ENCODE measurements at places on chromosomes 3 and 15.
A peak's percentile ranks its signal among the peaks of the same experiment; 100 is the strongest.

DNA sequence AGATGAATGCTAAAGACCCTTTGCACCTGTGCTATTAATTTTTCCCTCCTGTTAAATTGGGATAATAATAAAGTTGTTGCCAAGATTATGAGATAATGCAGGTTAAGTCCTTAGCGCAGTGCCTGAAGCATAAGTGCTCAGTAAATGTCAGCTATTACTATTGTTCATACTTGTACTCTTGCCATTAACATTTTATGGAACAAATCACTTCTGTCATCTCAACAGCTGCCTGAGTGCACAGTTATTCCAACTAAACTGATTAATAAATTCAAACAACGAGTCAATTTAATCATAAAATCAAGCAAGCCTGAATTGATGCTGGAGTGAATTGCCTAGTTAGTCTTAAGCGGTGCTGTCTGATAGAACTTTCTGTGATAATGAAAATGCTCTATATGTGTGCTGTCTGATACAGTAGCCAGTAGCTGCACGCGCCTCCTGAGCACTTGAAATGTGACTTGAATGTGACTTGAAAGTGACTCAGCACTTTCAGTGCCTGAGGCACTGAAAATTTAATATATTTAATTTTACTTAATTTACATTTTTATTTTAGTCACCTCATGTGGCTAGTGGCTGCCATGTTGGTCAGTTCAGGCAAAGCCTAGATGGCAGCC lies 198.7 kb upstream of the PFN2 start:
- no peak overlapping the region for H3K27ac ChIP-seq
- no peaks in the 10 kb centered on the region for H3K36me3 ChIP-seq
- DNase-seq: no peak
- peaks cover 4% of the 10 kb centered on the region for H3K27me3 ChIP-seq

DNA sequence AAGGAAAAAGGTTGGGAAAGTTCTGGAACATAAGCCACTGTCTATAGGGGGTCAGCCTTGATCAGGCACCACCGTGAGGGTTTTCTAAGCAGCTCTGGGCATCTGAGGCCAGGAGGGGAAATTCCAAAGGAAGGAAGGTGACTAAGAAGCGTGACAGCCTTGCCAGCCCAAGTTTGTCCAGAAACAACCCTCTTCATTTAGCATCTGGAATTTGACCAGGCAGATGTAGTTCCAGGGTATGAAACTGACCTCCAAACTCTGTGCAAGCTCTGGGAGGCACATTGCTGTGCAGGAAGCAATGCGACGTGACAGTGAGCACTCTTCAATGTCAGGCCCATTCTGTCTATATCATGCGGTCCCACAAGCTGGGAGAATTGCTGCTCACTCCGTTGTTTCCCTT lies 85.4 kb upstream of the TPM1 start:
- H3K36me3 ChIP-seq: no peaks in the 10 kb centered on the region
- H3K4me1 ChIP-seq: no peaks in the 10 kb centered on the region
- no peak overlapping the region for H3K27ac ChIP-seq
- no peak overlapping the region for H3K4me3 ChIP-seq
- DNase-seq: no peak

- no peak overlapping the region for H3K27ac ChIP-seq
- no peak overlapping the region for H3K4me3 ChIP-seq
Observed at GRCh38 chr3:31165399-31165860, 271.0 kb upstream of the GADL1 start.

GRCh38 chr15:32959077-32959476 lies 235.4 kb downstream of the FMN1 start:
- no peak overlapping the region for H3K27ac ChIP-seq
- H3K4me3 ChIP-seq: no peak overlapping the region
- H3K27me3 ChIP-seq: no peaks in the 10 kb centered on the region
- H3K4me1 ChIP-seq: no peaks in the 10 kb centered on the region
- H3K36me3 ChIP-seq: no peaks in the 10 kb centered on the region

DNA sequence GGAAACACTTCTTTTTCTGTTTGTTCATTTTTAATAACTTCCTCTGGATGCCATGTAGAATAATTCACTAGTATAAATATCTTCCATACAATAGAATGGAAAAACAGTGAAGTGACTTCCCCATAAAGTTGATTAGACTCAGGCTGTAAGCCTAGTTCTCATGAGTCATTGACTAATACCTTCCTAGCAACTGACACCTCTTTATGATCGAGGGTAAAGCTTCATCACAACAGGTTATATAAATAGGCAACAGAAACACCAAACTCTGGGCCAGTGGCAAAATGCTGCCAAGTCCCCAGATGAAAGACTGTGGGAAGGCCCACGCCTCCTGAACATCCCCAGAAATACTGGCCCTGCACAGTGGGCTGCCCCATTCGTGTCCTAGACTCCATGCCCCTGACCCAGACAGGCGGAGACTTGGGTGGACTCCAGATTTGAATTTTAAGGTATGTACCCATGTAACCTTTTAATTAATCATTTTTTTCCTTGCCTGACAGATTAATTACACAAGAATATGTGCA lies 71.3 kb upstream of the TBC1D23 start:
- no peak overlapping the region for H3K27ac ChIP-seq
- H3K27me3 ChIP-seq: no peaks in the 10 kb centered on the region
- H3K4me3 ChIP-seq: no peak overlapping the region

DNA sequence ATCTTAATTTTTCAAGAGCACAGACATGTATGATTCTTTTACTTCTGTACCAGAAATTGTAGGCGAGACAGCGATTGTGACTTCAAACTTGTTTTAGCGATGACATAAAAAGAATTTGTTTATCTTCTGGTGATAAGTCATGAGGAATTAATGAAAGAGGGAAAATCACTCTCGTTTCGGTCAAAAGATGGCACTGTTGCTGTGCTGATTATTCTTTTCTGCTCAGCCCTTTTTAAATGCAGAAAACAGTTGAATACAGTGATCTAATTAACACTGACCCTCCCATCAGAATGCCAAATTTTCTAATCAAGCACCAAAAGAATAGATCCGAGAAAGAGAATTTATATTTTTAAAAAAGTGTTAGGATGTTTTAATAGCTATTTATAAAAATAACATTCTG lies 52.6 kb downstream of the NSUN3 start:
- no peak overlapping the region for H3K27ac ChIP-seq
- DNase-seq: no peak
- no peak overlapping the region for H3K4me3 ChIP-seq
- no peaks in the 10 kb centered on the region for H3K4me1 ChIP-seq
- H3K27me3 ChIP-seq: no peaks in the 10 kb centered on the region

- no peaks in the 10 kb centered on the region for H3K36me3 ChIP-seq
- DNase-seq: peak; percentile 8
- no peak overlapping the region for H3K4me3 ChIP-seq
- H3K4me1 ChIP-seq: no peaks in the 10 kb centered on the region
- peaks cover 11% of the 10 kb centered on the region for H3K27me3 ChIP-seq
Observed at GRCh38 chr15:79595995-79596622, 164.0 kb downstream of the MINAR1 start.
